ENCODE measurements at places on chromosomes 11 and 22.

DNA sequence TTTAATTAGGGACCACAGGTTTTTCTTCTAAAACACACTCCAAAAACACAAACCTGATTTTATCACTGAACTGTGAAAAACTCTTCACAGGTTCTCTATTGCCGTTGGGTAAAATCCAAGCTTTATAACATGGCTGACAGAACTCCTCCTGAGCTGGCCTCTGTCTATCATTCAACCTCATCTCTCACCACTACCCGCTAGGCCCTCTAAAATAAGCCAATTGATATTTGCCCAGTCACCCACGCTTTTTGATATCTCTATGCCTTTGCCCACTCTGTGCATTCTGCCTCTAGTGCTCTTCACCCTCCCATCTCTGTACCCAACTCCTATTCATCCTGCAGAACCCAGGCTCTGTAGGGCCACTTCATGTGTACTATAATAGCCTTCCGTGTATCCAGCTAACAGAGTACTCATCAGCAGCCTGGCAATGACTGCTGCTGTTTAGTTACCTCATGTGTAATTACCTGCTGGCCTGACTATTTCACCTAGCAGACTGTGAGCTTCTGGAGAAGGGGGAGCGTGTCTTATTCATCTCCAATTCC lies 1.1 kb upstream of the CNGA4 start:
- DNase-seq = no peak

DNA sequence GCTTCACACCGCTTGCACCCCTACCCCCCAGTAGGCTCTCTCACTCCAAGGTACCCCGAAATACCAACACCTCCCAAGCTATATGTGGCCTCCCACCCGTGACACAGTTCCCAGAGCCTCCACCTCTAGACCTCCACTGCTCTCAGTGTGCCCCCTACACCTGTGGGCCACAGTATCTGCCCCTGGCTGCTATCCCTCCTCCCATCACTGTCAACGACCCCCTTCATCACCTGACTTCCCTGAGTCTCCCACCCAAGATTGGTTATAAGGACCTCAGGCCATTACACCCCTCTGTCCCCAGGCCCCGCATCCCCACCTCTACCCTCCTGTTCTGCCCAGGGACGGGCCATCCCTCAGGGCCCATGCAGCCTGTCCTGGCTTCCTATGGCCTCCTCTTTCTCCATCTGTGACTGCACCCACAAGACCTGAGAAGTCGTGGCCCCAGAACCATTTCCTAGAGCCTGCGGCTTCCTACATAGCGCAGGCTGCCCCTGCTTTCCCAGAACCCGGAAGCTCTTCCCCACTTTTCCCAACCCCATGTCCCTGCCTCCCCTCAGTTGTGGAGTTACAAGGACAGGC lies 734 bp downstream of the ACR start:
- DNase-seq = no peak

DNA sequence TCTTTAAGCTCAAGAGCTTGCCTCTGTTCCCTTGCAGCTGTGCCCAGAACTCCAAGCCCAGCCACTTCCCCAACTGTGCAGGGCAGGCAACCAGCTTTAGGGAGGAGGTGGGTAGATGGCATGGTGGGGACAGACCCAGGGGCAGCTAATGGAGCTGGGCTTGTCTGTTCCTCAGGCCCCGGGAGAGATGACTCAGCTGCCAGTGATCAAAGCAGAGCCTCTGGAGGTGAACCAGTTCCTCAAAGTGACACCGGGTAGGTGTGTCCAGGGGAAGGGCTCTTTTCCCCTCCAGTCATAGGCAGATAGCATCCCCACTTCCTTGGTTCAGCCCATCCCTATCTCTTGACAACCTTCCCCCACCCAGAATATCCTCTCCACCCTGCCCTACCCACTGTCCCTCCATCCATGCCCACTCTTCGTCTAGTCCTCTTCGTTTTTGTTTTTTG lies 32.4 kb downstream of the CREB3L1 start:
- no peak for DNase-seq

DNA sequence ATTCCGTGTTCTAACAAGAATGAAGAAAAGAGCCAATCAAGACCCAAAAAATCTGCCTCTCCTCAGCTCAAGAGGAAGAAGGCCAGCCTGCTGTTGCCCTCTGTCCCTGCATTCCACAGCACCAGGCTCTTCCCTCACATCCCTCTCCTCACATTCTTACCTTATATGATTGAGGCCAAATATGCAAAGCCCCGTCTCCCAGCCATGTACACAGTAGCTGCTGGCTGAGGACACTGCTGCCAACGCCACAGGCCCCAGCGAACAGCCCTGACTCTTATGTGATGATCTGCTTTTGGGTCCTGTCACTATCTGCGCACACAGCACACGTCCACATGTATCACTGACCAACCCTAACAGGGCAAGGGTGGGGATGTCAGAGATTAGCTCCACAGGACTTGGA lies 60.2 kb downstream of the MICAL3 start:
- DNase-seq = no peak

DNA sequence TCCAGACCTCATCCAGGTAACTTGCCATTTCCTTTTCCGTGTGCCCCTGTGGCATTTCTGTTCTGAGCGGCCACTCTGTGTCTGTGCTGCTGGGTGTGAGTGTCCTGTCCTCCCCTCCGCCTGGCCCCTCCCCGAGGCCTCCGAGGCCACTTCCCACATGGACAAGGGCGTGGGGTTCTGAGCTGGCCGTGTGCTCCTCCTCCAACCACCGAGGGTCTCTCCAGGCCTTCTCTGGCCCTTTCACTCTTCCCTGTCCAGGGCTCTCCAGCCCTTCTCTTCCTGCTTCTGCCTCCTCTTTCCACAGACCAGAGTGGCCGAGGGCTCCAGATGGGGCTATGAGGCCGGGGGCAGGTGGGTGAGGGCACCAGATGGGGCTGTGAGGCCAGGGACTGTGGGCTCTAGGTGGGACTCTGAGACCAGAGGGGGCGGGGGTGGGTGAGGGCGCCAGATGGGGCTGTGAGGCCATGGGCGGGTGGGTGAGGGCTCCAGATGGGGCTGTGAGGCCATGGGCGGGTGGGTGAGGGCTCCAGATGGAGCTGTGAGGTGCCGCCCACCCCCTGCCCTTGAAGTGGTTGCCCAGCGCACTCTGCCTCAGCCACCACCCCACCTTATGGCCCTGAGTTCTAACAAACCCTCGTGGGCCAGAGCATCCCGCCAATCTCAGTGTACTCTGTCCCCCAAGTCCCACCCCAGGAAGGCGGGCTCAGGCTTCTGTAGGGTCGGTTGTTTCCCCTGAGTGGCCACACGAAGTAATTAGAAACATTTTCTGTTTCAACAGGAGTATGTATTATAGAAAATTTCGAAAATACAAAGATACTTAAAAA lies 24.1 kb downstream of the PTDSS2 start:
- no peak for DNase-seq

GRCh38 chr11:76854709-76855108 lies 6.0 kb upstream of the ACER3 start:
- DNase-seq = no peak

DNA sequence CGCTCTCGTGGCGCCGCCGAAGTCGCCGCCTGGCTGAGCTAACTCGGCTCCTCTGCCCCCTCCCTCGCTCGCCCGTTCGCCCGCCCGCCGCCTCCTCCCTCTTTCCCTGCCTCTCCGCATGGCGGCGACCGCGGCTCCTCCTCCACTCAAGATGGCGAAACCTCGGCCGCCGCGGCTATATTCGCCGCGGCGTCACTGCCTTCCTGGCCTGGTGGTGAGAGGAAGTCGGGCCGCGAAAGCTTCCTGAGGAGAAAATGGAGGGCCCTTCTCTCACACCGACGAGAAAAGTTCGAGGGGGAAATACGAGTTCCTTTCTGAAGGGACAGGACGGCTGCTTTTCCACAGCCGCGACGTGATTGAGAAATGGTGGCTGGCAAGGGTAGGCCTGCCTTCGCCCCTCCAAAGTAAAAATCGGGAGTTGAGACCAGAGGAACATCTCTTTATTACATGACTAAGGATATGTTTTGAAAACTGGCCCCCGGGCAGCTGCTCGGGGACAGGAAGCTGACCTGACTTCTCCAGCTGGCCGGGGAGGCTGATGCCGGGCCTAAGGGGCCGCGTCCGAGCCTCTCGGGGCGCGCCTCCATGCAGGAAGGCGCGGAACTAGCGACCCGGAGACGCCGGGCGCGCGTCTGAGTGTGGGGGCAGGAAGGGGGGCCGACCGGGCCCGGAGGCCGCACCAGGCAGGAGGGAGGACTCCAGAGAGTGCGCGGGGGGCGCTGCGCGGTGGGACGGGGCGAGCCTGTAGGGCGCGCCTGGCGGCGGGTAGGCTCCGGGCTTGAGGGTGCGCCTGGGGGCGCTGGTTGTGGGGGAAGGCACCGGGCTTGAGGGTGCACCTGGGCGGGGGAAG lies at the start of gene DDX6:
TSS of gene DDX6 (minus strand) at position 54 of the 850 bp plus-strand sequence. CDS start 4,913 bp downstream, outside the sequence.
- peak; percentile 73 for DNase-seq

DNA sequence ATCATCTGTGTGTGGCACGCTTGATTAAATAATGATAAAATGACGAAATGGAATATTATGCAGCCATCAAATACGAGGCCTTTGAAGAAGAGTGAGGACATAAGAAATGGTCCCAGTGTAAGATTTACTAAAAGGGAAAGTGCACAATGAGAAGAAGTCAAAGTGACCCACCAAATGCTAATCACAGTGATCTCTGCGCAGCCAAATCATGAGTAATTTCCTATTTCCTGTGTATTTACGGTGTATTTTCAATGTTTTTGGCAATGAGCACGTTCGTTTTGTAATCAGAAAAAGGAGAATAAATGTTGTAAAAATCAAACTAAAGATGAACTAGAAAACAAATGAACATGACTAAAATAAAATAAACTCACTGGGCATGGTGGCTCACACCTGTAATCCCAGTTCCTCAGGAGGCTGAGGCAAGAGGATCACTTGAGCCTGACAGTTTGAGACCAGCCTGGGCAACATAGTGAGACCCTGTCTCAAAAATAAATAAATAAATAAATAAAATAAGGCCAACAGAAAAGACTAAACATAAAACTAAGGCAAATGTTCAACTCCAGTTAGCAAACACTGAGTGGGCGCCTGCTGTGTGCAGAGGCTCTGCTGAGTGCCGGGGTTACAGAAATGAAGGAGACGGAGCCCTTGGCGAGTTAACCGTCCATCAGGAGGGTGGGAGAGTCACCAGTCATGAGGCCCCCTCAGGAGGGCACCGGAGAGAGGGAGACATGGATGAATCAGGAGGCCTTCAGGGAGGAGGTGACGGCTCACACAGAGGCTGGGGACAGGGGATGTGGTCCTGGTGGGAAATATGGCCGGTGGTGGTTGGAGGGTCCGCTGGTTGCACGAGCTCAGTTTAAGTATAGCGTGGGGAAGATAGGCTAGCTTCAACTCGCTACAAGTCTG lies 26.0 kb upstream of the CBX7 start:
- DNase-seq = no peak

- DNase-seq = no peak
Measured at GRCh38 chr11:67372321-67372992, 941 bp downstream of the CLCF1 start.

- no peak for DNase-seq
Measured at GRCh38 chr11:130209128-130209932, 49.7 kb downstream of the ST14 start.

GRCh38 chr11:71204294-71204693 lies 48.1 kb downstream of the SHANK2 start:
- no peak for DNase-seq

GRCh38 chr11:31768749-31769640 lies 42.1 kb downstream of the PAX6 start:
- no peak for DNase-seq

- DNase-seq = peak; percentile 21
Measured at GRCh38 chr11:77438487-77438886, 35.4 kb downstream of the PAK1 start.

GRCh38 chr11:71204748-71205664 lies 47.4 kb downstream of the SHANK2 start:
- DNase-seq = no peak

- no peak for DNase-seq
Measured at GRCh38 chr11:115085461-115086210, 407.3 kb downstream of the NXPE2 start.

DNA sequence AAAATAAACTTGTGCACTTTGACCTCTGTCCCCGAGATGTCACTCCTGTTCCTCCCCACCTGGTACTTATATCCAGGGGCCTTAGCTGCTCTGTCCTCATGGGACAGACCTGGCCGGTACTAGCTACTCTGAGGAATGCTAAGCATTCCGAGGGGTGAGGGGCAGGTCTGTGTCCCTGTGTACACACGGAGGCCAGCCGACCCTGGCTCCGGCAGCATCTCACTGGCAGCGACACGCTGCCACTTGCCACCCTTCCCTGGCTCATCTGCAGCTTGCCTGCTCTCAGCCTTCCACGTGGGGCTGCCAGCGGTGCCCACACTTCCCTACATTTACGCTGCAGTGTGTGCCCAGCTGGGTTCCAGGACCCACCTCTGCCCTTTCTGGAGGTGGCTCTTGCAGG lies 21.6 kb upstream of the TEF start:
- no peak for DNase-seq

DNA sequence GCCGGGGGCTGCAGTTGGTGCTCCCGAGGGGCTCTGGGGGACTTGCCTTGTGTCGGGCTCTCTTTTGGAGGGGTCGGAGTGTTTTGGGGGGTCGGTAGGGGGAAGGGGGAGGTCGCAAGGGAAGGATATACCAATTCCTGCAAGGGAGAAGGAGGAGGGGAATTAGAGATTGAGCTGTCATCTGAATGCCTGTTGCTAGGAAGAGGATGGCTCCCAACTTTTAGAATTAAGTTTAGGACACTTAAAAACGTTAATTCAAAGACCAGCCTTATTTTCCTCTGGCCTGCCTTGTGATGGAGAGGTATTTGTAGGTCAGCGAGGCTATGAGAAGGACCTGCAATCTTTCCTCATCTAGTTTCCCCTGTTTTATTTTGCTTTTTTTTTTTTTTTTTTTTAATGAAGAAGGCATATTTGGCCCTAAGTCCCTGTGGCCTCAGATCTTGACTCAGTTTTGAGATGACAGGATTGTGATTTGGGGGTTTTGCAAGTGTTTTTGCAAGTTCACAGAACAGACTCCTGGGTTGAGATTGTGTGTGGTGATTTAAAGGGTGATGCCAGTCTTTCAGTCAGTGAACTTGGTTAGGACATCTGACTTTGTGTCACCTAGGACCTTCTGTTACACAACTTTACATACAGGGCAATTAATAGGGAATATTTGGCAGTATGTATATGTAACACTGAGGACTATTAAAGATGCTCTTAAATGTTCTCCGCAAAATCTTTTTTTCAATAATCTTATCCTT lies 672 bp downstream of the TMEM135 start:
- DNase-seq = no peak

DNA sequence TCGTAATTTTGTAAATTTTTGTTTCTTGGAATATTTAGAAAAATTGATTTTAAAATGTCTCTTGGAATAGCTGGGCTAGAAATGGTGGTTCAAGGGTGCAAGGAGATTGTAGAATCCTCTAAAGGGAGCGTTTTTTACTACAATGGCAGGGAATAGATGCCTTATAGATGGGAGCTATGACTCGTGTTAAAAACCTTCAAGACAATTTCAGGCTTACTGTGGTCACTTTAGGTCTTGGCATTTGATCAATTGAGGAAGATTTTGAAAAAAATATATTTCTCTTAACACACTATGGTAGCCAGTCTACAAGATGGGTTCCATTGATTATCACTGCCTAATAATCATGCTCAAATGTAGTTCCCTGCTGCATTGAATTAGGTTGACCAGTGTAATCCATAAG lies 25.0 kb downstream of the METTL15 start:
- DNase-seq = no peak

Measured in bone marrow (tissue), 2 donors.